ENCODE measurements at places on chromosomes 12 and 14. TPM values are rescaled to one million over a fixed set of nuclear protein-coding genes. Genes with fewer than 3 reads are reported as not detected.

The TRIM9 gene
- total RNA-seq = not detected

DNA sequence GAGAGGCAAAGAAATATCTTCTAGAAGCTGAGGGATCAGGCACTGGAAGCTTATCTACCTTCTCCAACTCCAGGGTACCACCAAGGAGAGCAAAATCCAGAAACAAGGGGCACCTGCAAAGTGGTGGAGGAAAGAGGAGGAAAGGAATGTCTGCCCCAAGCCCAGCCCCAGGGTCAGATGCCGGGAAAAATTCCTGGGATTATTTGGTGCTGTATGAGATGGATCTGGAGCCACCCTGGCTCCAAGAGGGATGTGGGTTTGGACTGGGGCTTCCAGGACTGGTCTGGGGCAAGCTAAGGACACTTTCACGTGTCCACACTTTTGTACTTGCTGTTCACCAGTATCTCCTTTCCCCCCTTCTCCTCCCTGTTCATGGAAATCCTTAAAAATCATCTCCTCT is 69.8 kb downstream of the DPF3 start:
- no peak for DNase-seq

The GPR162 gene
- 0.93 TPM for total RNA-seq

DNA sequence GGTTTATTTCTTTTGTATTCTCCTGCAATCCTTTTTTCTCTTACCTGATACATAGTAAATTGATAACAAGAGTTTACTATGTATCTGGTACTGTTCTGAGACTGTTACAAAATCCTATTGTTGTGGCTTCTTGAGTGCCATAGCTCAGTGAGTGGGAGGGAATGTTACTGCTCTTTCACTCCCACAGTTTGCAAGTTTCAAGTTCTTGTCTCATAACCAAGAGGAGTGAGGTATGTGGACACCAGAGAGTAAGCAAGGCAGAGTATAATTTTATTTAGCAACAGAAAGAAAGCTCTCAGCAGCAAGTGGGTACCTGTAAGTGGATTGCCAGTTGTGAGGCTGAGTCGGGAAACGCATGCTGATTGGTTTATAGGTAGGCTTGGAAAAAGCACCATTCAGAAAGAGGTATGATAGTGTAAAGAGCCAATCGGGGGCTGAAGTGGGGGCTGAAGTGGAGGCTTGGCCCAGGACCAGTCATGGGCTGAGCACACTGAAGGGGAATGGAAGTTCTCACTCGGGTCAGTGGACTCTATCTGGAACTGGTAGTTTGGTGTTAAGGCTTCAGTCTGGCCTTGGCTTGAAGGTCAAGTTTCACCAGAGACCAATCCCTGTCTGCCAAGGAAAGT is 850.8 kb downstream of the TMTC2 start:
- no peak for DNase-seq

The ARHGEF40 gene
- total RNA-seq = 7.3 TPM

DNA sequence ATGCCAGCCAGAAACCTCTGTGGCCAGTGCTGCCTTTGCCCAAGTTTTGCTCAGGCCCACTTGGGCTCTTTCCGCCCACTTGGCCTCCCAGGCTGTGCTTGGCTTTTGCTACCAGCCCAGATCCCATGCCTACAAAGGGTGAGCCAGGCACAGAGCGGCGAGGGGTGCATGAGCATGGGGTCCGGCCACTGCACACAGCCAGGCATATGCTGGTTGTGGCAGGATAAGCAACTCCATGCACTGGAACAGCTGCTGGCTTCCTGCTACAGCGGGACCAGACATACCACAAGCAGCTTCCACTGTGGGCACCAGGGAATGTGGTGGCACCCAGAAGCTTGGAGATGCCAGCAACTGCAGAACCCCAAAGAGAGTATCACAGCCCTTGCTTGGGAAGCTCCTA is 45.7 kb upstream of the PRPF39 start:
- no peak for DNase-seq

The TTC8 gene
- total RNA-seq = 13.3 TPM

DNA sequence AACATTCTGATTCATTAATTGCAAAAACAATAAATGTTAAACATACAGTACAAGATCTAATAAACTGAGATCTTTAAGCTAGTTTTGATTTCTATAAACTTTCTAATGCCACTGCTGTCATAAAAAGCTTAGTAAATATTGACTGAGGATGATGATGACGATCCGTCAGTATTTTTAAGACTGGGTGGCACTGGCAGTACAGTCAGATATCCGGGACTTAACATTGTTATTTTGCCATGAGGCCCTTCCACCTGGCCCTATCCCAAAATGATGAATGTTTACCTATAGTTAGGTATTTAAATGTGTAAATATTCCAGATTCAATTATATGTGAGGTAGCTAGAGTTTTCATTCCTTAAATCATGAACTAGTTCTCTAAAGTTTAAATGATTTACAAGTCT is 158.5 kb downstream of the FOXA1 start:
- no peak for DNase-seq

The CEBPE gene
- not detected for total RNA-seq

- no peak for DNase-seq
Observed at GRCh38 chr14:60008042-60008441, 83.7 kb upstream of the PCNX4 start.

The RERG gene
- total RNA-seq = under 0.01 TPM

DNA sequence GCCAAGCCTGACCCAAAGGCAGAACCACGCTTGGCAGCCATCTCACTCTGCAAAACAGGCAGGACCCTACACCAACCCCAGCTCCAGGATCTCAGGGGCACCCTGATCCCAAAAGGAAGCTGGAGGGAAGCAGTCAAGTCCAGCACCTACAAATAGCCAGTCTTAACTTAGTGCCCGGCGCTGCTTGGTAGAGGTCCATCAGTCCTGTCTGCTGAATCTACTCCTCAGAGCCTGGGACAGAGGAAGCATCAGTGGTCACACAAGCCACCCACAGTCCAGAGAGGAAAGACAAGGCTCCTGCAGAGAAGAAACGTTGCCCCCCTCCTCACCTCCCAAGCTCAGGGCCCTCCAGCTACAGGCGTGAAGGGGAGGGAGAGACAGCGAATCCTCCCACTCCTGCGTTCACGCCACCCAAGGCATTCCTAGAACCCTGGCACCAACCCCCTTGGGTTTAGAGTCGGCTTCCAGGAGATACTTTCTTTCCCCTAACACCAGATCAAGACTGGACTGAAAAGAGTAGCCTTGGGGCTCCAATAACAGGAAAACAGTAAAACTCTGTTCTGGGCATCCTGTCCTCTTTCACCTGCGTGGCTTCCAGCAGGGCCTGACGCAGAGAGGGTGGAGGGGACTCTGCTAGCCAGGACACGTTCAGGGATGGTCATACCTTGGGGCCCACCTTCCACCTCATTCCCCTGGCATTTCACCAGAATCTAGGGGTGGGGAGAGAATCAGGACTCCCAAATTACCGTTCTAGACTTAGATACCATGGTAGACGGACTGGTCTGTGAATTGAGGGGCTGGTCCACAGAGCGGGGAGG is 1.2 kb downstream of the PXN start:
- DNase-seq = peak; percentile 41

- DNase-seq = peak; percentile 72
Observed at GRCh38 chr14:69693145-69693544, 73.8 kb upstream of the SRSF5 start.

The B3GNT4 gene
- 0.17 TPM for total RNA-seq

GRCh38 chr12:80411787-80412186 is 32.2 kb upstream of the PTPRQ start:
- no peak for DNase-seq

DNA sequence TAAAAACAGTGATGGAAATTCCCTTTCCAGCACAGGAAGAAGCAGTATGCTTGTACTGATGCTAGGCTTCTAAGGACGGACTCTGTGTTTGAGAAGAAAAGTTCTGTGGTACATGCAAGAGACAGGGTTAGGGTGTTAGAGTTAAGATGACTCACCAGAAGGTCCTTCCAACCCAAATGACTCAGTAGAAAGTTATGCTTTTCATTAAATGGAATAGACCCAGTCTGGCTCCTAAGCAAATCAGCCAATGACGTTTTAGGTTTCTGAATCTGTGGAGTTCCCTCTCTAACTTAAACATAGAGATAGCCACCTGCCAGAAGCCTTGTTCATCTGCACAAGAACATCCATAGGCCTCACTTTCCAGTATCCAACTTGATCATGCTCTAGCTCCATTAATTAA is 5.7 kb downstream of the PTHLH start:
- DNase-seq = peak; percentile 89

DNA sequence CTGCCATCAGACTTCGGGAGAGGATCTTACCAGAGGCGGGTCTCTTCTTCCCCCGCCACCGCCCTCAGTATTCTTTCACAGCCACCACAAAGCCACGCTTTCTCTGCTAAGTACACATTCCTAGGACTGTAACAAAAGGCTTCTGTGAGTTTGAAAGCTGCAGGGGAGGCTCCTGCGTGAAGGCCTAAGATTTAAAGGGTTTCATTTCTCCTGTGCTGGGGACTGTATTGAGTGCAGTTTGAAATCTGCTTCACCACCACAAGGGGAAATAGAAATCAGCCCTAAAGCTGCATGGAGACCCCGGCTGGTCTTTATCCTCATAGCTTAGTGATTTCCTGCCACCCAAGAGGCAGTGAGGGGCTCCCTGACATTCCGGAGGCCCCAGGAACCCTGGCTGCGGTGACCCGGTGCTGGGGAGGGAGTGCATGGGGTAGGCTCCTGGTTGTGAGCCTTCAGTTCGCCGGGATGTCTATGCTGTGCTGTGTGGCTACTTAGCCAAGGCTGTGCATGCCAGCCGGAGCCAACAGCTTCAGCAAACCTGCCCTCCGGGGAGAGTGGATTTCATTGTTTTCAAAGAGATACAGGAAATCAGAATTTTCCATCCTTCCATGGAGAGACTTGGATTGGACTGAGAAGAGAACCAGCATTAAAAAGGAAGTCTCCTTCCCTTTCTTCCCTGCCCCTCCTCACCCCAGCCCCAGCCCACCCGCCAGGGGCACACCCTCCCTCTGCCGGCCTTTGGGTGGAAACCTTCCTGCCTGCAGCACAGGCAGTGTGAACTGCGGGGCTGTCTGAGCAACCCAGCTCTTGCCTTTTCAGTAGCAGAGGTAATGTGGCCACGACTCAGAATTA is 163.3 kb downstream of the ETV6 start:
- DNase-seq = peak; percentile 52

The RNU4-1 gene
- total RNA-seq = under 0.01 TPM

DNA sequence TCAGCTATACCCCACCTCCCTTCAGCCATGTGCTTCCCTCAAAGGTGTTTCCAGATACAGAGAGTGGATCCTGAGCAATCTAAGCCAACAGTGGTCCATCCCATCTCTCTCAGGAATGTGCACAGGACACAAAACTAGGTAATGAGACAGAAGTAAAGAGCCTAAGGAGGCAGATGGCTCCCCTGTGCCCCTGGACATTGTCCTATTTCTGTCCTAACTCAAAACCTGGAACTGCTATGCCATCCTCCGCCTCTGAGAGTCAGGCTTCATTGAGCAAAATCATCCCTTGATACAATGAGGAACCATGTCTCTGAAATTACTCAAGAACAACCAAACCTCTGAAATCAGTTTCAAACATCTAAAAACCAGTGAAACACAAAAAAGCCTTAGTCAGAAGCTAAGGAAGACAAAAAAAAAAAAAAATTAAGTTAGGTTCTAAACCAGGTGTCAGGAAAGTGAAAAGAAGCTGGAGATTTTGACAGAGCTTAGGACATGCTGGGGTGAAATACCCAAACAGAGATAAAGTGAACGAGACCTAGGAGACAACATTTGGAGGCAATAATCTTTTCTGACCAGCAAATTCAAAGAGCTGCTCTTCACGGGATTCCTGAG is 200.3 kb upstream of the PLEKHG7 start:
- DNase-seq = peak; percentile 10

DNA sequence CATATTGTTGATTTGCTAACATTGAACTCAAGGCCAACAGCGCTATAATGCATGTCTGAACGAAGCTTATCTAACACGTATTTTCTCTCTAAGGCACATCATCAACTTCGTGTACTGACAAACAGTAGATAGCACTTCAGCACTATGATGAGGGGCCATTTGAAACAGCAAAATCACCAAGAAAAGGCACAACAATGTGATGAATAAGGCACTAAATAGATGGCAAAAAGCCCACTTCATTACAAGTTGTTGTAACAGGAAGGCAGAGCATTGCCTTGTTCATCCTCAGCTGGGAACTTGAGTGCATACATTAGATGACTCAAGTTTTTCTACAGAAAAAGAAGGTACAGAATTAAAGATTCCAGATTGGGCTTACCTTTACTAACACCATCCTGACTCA is 75.2 kb downstream of the LIN7A start:
- no peak for DNase-seq

DNA sequence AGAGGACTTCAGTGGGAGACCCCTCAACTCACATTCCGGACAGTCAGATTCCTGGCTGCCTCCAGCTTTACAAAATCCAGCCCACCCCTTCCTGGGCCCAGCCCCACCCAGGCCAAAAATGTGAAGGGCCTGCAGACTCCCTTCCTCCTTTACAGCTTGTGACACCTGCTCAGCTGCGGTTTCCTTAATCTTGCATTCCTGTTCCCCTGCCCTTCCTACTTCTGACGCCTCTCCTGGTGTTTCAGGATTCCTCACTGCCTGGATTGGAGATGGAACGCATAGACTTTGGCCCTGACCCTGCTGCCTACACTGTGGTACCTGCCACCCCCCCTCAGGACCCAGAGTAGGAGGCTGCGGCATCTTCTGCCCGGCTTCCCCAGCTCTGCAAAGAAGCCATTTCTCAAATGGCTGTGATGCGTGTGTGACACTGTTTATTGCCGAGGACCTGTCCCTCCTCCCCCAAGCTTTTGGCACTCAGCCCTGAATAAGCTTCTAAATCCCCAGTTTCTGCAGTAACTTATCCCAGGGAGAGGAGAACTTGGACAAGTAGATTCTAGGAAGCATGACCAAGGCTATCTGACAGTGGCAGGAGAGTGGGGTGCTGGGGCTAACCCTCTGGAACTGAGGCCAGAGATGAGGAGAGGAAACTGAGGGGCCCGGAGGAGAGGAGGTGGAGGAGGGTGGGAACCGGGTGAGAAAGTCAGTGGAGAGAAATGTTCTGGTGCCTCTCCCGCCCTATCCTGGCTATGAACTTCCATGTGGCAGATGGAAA is 24.9 kb upstream of the BCDIN3D start:
- DNase-seq = no peak

The PGF gene
- total RNA-seq = 252 TPM

DNA sequence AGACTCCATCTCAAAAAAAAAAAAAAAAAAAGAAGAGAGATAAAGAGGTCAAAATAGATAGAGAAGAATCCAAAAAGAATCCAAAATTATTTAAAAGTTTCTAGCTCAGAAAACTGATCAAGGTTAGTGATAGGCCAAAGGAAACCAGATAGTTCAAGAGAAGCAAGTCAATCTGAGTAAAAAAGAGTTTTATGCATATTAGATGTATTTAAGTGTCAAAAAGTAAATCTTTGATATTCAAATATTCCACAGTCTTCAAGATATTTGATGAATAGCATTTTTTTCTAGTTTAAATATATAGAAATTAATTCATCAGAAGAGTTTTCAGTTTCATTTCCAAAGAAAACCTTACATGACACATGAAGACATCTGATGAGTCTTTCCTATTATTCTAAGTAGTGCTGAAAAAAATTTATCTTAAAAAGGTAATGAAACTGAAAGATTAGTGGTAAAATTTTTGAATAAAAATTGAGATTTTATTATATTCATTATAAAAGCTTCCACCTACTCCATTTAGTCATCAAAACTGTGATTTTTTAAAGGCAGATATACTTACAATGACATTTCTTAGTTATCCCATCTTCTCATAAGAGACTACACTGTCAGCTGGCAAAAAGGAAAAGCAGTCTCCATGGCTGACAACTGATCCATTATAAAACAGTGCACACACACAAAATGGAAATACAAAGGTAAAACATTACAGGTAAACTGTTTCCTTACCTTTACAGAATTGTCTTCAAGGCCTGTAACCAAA is 68.6 kb downstream of the RPS6KA5 start:
- no peak for DNase-seq

- no peak for DNase-seq
Observed at GRCh38 chr12:116354950-116355783, 77.7 kb upstream of the MED13L start.
